ENCODE measurements at places on chromosomes 5 and 9.

DNA sequence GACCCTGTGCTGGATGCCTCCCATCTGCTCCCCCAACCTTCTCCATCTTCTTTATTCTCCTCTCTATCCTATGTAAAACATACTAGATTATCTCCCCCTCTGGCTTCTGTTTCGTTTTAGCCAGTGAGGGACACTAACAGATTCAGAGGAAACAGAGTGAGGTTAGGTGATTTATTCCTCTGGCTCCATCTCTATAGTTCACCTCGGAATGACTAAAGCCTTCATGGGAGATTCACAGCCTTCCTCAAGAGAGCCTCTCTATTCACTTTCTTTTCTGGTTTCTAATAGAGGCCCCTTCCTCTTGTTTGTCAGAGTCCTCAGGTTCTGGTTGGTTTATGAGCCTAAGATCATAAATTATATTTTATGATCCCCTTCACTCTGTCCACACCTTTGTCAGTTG is 633.1 kb upstream of the TYRP1 start:
- DNase-seq, result no peak

- no peak for DNase-seq
Measured at GRCh38 chr9:17088566-17088965, 46.3 kb upstream of the CNTLN start.

DNA sequence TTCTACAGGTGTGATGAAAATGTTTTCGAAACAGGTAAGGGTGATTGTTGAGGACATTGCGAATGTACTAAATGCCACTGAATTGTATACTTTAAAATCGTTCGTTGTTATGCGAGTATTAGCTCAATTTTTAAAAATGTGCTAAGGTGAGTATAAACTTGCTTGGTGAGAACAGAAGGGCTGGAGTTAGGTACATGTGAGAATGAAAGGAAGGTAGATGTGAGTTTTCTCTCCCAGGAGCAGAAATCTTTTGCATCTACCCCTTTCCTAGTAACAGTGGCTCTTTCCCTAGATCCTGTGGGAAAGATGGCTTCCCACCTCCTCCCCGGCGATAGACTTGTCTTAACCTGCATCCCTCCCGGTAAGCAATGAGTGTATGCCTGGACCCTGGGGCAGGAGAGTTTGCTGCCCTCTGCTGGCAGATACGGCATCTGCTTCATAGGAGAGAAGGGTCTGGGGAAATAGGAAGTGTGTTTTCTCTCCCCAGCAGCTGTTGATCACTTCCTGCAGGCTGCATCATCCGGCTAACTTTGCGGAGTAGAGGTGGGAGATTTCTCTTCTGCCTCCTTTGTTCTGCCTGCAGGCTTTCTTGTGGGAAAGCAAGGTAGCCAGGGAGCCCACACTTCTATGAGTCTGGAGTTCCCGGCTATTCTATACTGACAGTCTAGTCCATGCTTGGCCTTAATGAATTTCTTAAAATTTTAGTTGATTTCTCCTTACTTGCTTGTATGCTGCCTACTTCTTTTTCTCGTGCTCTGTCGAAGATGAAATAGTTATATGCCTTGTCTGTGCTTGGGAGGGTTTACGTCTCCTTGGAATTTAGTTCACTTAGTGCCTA is 373.3 kb upstream of the SEMA6A start:
- peak; percentile 26 for DNase-seq

GRCh38 chr5:9320652-9321051 is 225.2 kb downstream of the SEMA5A start:
- no peak for DNase-seq

DNA sequence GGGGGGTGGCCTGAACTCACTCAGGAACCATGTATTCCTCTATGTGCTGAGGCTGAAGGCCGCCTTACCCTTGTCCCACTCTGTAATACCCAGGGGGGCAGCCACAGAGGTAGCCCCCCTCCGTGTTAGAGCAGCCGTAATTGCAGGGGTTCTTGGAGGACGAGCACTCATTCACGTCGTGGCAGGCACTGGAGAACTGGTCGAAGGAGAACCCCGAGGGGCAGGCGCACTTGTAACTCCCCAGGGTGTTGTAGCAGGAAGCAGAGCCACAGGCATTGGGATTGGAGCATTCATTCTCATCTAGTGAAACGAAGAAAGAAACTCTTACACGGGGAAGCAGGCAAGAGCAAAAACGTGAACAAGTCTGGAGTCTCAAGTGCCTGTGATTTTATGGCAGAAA is 179.8 kb downstream of the SLC12A2 start:
- no peak for DNase-seq

- no peak for DNase-seq
Measured at GRCh38 chr9:99023231-99023630, 79.5 kb downstream of the COL15A1 start.

DNA sequence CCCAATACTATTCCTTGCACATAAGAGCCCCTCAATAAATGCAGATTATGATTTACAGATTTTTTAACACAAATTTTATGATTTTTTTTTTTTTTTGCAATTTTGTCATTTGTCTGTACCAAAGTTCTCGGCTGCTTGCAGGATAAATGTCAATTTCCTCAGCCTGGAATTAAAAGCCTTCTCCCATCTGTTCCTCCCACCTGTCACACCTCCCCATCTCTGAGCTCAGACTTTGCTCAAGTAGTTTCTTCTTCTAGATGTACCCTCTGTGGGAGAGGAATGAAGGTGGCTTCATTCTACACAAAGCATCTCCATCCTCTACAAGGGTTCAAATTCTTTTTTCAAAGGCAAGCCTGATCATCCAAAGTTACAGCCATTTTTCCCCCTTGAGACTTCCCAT is 153.7 kb upstream of the GRAMD2B start:
- no peak for DNase-seq

DNA sequence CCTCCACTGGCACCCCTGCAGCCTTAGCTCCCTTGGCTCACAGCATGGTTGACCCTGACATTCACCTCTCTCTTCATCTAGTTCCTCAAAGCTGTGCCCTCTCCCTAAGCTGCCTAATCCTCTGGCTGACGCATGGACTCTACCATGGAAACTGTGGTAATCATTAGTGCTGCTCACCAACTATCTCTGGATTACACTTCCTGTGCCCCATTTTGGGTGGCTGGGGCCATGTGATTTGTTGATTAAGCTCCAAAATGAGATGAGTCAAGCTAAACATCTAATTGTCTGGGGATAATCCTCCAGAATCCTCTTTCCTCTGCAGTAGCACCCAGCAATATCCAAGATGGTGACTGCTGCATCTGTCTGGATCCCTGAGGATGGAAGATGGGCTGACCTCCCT is 264.4 kb downstream of the SH3GL2 start:
- no peak for DNase-seq

DNA sequence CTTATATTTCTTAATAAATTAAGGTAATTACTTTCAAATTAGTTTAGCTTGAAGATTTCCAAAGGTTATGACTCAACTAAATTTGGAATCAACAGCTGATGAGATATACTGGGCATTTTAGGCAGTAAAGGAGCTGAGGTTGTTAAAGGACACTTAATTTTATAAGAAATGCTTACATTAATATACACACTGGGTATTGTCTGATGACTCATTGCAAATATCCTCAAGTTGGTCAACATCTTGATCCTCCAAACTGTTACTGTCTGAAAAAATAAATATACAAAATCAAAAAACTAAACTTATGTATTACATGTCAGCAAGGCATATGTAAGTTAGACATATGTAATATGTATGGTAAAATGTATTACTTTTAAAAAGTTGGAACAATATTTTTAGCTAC is 3.4 kb downstream of the GFM2 start:
- DNase-seq, result no peak

GRCh38 chr5:28576022-28576421 is 1537.6 kb upstream of the CDH9 start:
- DNase-seq, result no peak

- DNase-seq, result no peak
Measured at GRCh38 chr9:13524245-13524644, 244.8 kb upstream of the MPDZ start.

GRCh38 chr9:123084256-123084655 is 50.8 kb downstream of the GPR21 start:
- no peak for DNase-seq

DNA sequence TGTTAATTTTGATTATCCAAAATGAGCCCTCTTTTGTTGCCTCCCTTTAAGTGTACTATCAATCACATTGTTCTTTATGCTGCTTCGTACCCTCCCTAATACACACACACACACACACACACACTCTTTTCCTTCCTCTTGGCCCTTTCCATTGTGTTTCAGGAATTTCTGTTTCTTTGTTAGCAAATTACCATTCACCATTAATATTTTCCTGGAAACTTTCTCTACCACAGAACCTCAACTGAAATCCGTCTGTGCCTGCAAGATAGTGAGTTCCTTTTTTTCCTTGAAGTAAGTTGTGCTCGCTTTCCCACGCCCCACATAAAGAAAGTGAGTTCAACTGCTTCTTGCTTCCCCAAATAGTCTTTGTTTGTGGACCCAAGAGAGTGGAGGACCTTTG is 61.8 kb downstream of the SMIM15 start:
- DNase-seq, result no peak

DNA sequence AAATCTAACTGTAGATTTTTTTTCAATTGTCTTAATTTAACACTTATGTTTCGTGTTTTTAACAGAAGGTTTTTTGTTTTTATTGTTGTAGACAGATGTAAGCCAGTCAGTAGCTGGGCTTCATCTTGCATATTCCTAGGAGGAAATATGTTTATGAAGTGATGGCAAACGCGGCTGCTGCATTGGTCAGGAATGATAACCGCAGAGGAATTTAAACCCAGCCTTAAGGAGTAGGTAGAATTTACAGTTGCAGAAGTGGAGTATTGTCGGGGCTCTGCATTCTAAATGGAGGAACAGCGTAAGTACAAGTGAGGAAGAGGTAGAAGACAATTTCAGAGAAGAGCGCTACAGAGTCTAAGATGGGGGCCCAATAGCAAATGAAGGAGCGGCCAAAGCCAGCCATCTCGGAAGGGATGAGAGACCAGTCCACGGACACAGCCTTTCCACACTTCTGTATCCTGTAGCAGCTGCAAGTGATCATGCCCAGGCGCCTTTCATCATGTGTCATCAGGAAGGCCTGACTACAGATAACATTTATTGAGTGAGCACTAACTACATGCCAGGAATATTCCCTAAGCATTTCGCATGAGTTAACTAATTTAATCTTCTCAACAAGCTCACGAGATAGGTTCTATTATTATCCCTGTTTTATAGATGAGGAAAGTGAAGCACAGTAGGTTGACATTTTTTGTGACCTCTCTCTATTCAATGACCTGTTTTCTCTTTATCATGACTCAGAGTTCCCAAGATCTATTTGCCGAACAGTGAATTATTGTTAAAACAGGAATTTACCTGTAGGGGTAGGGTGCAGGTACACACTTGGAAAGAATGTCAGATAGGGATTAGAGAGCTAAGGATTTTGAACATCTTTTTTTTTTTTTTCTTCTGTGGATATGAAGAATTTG is 38.1 kb downstream of the CMYA5 start:
- no peak for DNase-seq

DNA sequence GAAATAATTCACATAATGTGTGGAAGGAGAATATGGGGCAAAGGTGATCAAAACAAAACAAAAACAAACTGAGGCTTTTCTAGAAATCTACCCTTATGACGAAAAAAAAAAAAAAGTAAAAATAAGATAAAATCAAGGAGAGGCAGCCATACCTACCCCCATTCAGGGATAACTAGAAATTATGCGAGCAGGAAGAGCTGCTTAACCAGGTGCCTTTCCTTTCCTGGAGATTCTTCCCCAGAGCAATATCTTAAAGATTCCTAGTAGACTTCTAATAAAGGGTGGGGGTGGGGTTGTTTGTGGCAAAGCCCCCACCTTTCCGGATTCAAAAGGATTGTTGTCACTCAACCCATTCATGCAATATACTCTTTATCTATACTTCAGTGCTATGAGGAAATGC is 112.0 kb upstream of the IFNK start:
- DNase-seq, result no peak

GRCh38 chr9:72952914-72953313 is at the start of gene ALDH1A1:
ALDH1A1 (minus strand) TSS chr9:72953053; CDS start chr9:72953000, 53 bp downstream.
- no peak for DNase-seq

GRCh38 chr5:155504606-155505005 is 491.1 kb downstream of the KIF4B start:
- no peak for DNase-seq

- no peak for DNase-seq
Measured at GRCh38 chr9:112249277-112249676, 74.2 kb upstream of the SUSD1 start.

DNA sequence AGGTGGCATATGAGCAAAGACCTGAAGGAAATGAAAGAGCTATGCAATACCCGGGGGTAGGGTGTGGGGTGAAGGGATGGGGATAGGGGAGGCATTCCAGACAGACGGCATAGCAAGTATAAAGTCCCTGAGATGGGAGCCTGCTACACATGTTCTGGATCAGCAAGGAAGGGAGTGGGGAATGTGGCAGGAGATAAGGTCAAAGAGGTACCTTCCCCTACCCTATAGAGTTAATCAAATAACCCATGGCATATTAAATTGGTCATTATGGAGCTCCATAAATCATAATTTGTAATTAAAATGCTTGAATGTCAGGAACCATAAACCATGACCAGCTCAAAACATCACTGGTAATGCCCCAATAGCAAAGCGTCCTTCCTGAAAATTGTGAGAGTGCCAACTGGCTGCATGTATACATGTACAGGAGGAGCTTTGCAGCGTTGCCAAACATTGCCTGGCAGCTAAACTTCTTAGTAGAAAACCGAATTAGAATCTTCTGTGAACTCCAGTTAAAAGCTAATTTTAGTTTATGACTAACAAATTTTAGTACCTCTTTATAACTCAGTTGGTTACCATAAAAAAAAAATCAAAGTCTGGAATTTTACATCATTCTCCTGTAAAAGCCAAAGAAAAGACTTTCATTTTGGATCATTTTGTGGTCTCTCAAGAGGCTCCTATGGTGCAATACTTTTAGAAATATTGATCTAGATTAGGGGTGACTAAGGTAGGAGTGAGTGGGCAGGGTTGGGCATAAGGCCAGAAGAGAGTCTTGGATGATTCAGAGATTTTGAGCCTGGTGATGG is 4.7 kb downstream of the DNAI1 start:
- DNase-seq, result peak; percentile 7

DNA sequence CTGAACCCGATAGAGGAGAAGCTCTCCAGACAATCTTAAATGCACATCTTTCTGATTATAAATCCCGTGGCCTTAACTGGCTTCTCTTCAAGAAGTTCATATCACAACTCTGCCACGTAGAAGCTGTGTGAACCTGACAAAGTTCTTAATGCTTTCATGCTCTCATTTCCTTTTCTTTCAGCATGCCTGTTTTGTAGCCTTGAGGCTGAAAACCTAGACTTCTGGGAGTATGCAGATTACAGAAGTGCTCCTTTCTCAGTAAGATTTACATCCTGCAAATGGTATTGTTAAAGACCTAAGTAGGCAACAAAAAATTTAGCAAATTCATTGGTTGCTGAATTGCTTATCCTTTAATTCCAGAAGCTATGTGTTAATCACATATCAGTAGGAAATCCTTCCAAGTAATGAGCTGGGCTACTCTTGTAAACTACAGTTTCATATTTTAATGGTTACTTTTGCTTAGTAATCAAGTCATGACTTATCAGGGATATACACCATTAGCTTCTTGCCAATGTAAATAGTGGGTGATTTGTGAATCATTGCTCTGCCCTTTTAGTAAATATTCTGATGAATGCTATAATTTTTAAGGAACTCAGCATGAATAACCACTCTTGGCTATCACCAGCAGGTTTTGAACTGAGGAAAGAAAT is 334.7 kb downstream of the FBXL7 start:
- DNase-seq, result no peak

Data from stimulated activated CD8-positive, alpha-beta memory T cell treated with anti-CD3 and anti-CD28 coated beads, Interleukin-15, amount 100 ng/mL, for 24 hours (primary cell).